ENCODE measurements at places on chromosomes 1 and 21. TPM values are rescaled to one million over a fixed set of nuclear protein-coding genes. Genes with fewer than 3 reads are reported as not detected.
A peak's percentile ranks its signal among the peaks of the same experiment; 100 is the strongest.

- no peak for DNase-seq
Measured at GRCh38 chr1:106458866-106459265, 597.6 kb upstream of the PRMT6 start.

DNA sequence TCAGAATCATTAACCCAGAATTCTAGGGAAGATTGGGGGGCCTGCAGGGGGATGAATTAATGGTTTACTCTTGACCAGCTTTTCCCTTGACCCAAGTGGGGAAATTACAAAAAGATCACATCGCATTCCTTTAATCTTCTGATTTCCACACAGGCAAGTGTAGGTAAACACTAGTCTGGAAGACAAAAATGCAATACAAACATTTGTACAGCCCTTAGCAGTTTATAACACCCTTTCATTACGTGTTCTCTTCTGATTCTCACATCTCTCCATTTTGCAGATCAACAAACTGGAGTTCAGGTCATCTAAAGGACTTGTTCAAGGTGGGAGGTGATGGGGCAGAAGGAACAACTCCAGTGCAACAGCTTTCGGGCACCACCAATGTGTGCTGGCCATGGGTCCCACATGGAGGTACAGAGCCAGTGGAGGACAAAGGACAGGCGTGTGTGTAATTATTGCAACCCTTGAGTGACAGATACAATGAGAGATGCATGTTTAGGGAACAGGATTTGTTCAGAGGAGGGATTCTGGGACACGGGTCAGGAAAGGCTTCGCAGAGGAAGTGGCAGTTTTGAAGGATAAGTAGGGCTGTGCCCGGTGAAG, 20.4 kb downstream of the ATF3 start:
- no peak for DNase-seq

- no peak for DNase-seq
Measured at GRCh38 chr1:208668991-208669390, 424.8 kb upstream of the PLXNA2 start.

- DNase-seq, result no peak
Measured at GRCh38 chr1:201490708-201491131, 16.2 kb downstream of the CSRP1 start.

DNA sequence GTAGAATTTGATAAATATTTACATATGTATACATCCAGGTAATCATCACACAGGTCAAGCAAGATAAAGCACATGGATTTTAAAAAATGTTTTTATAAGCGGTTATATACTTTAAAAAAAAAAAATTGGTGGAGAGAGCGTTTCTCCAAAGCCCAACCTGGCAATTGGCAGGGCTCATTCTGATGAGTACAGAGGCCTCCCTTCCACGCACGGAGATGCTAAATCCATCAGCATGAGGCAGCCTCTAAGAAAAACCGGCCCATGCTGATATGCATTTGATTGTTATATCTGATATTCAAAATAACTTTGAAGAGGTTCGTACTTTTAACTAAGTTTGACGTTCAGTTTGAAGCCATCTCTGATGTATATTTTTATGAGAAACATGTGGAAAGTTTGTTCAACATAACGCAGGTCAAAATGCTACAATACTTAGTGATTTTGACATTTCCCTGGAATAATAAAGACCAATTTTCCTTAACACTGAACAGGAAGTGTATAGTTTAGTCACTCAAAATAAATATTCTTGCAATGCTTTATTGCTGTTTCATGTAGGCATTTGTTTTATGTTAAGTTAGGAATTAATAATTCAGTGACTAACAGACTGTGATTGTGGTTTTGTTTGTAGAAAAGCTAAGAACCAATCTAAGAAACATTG, 151.7 kb downstream of the NR5A2 start:
- DNase-seq, result no peak

DNA sequence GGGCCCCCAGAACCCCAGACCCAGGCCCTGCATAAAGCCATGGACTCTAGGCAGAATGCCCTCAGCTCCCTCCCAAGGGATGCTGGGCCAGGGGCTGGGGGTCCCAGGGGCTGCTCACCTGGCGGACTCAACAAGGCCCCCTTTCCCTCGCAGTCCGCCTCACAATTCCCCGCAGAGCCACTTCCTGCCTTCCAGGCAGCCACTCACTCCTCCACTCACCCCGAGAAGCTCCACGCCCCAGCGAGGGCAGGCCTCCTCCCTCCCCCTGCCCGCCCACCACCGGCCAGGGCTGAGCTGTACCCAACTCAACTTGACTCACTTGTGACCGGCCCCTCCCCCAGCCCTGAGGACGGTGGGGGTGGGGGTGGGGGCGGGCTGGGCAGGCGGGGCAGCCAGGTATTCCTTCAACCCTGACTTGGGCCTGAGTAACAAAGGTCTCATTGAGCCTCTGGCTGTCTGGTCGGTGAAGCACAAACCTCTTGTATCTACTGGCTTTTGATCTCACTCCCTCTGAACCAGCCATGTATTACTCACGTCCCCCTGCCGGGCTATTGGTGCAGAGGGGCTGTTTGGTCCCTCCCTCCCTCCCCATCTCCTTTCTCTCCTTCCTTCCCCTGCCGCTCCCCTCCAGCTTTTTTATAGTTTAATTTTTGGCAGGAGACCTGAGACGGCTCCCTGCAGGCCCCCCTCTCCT, 5.9 kb downstream of the BLACAT1 start:
- no peak for DNase-seq

DNA sequence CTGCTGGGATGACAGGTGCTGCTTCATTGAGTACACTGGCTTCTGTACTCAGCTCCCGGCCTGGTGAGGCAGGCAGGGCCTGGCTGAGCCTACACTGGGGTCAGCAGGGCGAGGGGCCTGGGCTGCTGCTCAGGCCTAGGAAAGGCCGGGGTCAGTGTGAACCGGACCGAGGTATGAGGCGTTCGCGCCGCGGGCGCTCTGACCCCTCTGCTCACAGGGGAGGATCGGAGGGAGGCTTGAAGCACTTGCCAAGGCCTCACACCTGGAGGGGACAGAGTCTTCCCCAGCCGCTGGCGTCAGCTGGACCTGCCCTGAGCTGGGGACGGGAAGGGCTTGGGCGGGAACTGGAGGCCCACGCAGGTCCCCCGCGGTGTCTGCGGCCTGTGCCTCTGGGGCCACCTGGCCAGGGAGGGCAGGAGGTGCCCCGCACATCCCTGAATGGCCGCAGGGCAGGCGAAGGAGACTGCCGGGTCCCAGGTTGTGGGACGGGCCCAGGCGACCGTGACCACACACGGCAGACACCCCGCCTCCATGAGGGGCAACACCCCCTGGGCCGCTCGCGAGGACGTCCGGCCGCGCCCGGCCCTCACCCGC, 466 bp downstream of the PEX10 start:
- DNase-seq, result no peak

- no peak for DNase-seq
Measured at GRCh38 chr1:42449256-42449655, 6.6 kb downstream of the ZMYND12 start.

DNA sequence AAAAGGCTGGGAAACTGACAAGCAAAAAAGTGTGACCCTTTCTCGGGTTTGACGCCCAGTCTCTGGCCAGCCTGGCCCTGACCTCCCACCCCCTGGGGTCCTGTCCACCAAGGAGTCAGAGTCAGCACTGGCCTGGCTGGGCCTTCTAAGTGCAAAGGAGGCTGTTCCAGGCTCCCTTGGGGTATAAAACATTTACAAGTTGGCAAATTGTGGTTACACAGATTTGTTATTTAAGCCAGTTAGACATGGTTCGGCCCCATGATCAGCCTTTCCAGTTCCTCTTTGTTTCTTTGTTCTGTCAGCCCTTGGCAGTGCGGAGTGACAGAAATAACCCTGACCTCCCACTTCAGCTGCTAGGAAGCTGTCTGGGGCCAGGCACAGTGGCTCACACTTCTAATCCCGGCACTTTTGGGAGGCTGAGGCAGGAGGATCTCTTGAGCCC, 161.6 kb upstream of the RAB4A start:
- DNase-seq, result no peak

DNA sequence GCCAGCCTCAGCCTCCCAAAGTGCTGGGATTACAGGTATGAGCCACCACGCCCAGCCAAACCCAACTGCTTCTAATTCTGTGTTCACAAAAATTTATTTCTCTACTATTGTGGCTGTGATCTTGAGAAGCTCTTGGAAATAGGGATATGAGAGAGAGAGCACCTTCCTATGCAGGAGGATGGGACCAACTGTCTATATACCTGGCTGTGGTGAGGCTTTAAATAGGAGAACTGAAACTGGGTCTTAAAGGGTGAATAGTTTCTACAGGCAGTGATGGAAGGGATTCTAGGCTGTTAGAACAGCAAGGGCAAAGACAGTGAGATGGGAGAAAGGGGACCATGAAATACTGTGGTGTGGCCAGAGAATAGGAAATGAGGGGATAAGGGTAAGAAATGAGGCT, 8.3 kb upstream of the PTCH2 start:
- no peak for DNase-seq

GRCh38 chr21:43930074-43930847, 65.2 kb downstream of the AGPAT3 start:
- no peak for DNase-seq

DNA sequence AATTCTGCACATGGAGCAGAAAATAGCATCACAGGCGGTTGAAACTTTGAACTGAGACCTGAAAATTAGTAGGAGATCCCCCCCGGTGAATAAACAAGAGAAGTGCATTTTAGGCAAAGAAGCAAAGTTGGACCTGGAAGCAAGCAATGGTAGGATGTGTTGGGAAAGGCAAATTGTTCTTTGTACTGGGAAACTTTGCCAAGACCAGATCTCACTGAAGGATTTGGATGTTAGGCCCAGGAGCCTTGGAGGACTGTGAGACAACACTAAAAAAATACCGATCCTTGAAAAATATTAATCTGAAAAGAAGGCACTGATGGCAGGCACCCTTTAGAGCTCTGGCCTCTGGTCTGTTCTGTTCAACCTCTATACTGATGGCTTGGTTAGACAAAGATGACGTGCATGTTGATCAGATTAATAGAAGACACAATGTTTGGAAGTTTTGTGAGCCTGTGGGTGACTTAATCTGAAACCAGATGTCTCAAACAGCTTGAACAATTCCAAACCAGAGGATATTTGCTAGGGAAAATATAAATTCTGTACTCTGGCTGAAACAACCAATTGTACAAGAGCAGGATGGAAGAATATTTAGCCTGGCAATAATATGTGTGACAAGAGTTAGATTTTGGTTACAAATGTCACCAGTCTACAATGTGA, 108.4 kb downstream of the ROR1 start:
- DNase-seq, result no peak

- DNase-seq, result no peak
Measured at GRCh38 chr1:109502364-109502851, 7.1 kb downstream of the AMIGO1 start.

- DNase-seq, result no peak
Measured at GRCh38 chr1:91635763-91636162, 135.1 kb downstream of the CDC7 start.

DNA sequence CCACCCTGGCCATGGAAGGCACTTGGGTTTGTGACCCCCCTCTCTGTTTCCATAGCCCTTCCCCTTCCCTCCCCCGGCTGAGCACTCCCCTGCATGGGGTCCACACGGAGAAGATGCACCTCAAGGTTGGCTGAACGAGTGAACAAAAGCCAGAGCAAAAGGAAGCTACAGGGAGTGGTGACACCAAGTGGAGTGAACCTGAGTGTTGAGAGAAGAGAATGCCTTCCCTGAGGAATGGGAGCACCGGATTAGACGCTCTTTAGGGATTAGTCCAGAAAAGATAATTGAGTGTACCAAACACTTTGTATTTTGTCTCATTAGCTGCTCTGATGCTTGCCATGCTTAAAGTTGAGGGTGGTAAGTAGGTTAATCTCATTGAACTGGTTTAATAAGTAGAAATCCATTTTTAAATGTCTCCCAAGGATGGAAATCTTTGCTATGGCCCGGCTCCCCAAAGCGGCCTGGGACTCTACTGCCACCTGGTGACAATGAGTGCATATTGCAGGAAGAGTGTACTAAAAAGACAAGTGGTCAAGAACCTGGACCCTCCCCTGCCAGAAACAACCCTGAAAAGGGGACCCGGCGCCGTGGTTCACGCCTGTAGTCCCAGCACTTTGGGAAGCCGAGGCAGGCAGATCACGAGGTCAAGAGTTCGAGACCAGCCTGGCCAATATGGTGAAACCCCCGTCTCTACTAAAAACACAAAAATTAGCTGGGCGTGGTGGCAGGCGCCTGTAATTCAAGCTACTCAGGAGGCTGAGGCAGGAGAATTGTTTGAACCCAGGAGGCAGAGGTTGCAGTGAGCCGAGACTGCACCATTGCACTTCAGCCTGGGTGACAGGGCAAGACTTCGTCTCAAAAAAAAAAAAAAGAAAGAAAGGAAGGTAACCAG, 150.6 kb upstream of the ZC3H12A start:
- no peak for DNase-seq

GRCh38 chr1:47229031-47229885, 2.8 kb downstream of the TAL1 start:
- DNase-seq, result no peak

DNA sequence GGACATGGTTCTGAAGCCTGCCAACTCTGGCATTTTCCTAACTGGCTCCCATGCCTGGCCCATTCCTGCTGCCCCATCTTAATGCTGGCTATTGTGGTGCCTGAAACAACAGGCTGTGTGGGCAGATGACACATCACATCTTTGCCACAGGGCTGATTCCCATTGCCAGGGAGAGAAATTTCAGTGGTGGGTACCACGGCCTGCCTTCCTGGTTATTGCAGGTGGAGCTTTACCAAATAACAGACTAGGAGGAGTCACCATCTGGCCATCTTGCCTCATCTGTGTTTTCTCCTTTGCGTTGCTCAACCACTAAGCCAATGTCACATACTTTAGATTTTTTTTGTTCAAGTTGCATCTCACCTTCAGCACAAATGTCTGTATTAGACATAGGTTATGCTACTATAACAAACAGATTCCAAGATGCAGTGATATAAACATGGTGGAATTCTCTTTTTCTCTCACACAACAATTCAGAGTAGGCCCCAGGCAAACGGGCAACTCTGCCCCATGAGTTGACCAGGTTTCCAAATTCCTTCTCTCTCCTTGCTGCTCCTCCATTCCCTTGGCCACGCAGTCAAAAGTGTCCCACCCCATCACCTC, 14.1 kb downstream of the CDA start:
- DNase-seq, result no peak

DNA sequence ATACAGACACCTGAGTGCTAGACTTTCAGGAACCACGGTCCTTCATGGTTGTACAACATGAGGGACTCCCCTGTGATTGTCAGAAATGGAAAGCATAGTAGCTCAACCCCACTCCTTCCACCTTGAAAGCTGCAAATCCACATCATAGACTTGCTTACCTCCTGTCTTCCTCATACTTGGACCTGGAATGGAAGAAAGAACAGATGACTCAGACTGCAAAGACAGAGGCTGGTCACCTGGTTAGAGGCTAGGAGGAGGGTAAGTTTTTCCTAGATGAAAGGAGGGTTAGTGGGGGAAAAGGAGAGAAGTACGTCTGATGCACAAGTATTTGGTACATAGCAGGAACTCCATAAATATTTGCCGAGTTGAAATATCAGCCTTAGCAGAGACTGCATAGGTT, 37.2 kb downstream of the LRRC71 start:
- no peak for DNase-seq

- no peak for DNase-seq
Measured at GRCh38 chr21:21664871-21665270, 666.7 kb downstream of the NCAM2 start.

GRCh38 chr21:44932408-44933181, 7.2 kb upstream of the SLX9 start:
- DNase-seq, result peak; percentile 71

- DNase-seq, result no peak
Measured at GRCh38 chr1:39205102-39205780, 746 bp downstream of the MACF1 start.

ADAMTS4 gene
- 78.9 TPM for total RNA-seq

VASH2 gene
- 1.8 TPM for total RNA-seq

GBP5 gene
- total RNA-seq, result 3.7 TPM

GPATCH2 gene
- 17.3 TPM for total RNA-seq

SAMSN1 gene
- 14.4 TPM for total RNA-seq

IGSF9 gene
- not detected for total RNA-seq

OR10Z1 gene
- total RNA-seq, result not detected

CLCA4 gene
- 0.13 TPM for total RNA-seq

Data from aorta (tissue), 5 donors.